Activated T-helper 17 cell treated with anti-CD3 and anti-CD28 coated beads, Interleukin-2, amount 50 U/mL, for 72 hours (primary cell): ENCODE measurements at places on chromosomes 12 and 14.

DNA sequence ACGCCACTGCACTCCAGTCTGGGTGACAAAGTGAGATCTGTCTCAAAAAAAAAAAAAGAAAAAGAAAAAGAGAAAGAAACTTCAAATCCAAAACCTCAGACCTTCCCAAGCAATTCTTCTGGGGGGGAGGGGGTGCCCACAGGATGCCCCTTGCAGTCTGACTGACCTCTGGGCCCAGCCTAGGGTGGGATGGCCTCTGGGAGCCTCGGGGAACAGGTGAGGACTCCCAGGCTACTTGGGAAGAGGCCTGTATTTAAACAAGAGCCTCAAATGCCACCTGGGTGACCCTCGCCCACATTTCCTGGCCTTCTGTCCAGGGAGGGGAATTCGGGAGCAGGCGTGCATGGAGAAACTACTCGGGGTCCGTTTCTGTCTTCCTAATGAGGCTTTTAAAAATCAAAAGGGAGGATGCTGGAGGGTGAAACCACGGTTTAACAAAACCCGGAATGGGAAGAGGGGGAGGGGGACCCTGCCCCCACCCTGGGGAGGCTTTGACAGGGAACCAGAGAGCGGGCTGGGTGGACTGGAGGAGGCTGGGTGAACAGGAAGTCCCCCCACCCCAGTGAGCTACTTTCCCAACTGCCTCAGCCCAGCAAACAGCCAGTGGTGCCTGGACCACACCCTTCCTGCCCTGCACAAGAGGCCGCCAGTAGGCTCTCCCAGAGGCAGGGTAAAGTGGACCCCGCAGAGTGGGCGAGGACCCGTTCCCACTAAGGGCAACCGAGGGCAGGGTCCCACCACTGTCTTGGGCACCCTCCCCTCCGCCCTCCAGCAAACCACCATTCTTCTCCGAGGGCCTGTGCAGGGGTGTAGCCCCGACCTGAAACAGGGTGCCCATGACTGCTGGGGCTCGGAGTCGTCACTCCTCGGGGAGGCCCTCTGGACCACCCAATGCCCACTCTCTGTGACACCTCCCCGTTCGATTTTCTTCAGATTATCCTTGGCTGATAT lies 1.5 kb upstream of the FBRSL1 start:
- ATAC-seq = peak; percentile 7

DNA sequence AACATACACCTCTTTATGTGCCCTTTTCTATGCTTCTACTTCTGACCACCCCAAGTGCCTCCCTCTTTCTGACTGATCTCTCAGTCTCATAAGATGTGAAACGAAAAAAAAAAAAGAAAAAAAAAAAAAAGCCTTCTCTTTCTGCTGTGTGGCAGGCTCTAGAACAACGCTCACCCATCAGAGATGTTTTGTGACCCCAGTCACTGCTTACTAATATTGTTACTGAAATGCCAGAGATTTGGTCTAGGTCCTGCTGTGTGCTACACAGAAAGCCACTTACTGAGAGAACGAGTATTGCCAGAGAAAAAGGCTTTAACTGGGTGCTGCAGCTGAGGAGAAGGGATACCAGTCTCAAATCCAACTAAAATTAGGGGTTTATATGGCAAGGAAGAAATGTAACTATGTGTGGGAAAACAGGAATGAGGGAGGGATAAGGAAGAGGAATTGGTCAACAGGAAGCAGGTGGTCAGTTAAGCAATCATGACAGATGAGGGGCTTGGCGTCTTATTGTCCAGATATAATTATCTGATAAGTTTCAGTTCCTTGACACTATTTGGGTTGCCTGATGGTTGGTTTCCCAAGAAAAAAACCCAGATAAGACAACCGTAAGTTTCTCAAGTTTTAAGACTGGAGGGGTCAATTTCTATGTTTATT lies 149.0 kb downstream of the NAV3 start:
- no peak for ATAC-seq

GRCh38 chr14:95659293-95659989 lies 26.8 kb upstream of the TCL1B start:
- no peak for ATAC-seq

DNA sequence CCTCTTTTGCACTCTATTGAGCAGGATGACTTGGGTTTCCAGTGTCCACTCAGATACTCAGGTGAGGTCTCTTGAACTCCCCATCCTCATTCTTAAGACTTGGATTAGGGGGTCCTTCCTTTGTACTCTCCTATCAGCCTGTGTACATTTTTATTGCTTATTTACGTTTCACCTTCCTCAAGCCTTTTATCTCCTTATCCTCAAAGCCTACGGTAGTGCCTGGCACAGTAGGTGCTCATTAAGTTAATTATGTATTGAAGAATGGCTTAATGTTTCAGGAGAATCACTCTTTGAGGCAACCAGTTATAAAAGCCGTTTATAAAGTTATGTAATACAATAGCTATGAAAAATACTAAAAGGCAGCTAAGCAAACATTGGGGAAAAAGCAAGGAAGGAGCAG lies 315.7 kb downstream of the NPAS3 start:
- ATAC-seq = no peak

GRCh38 chr12:85588221-85588620 lies 248.0 kb downstream of the RASSF9 start:
- no peak for ATAC-seq

GRCh38 chr12:84124211-84124610 lies 788.4 kb downstream of the SLC6A15 start:
- ATAC-seq = no peak

DNA sequence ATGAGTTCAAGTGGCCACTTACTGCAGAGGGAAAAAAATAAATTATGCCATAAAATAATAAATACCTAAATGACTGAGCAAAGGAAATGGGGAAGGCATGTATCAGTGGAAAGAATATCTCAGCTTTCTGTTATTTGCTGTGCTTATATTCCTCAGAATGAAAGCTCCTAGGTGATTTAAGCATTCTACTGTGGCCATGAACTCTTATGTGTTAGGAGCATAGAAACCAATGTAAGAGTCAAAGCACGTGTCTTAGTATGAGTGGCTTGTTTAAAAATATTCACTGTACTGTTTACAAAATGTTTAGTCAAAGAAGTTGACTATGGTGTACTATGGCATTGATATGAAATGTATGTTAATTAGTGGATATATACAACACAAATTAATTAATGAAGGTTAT lies 59.0 kb upstream of the RTL1 start:
- ATAC-seq = peak; percentile 19

DNA sequence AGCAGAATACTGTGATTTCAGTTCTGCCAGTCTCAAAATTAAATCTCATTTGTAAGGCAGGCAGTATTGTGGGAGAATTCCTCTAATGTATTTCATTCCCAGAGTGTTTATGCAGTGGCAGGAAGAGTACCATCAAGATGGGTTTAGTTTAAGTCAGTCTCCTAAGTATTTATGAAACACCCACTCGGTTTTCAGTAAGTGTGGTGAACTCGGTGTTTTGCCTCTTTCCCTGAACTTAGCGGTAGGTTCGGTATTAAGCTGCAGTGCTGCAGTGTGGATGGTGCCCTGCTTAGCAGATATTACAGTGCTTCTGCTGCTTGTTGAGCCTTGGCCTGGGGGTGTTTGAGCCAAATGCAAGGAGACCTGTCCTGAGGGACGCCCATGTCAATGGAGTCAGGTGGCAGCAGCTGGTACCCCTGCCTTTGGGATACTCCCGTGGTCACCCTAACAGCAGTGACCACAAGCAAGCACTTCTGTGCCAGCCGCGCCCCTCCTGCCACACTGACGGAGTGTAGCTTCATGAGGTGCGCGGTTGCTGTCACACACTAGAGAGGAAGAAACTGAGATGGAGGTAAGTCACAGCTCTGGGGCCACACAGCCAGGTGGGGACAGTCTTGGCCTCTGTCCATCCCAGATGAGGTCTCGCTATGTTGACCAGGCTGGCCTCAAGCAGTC lies 15.8 kb downstream of the COA8 start:
- no peak for ATAC-seq

DNA sequence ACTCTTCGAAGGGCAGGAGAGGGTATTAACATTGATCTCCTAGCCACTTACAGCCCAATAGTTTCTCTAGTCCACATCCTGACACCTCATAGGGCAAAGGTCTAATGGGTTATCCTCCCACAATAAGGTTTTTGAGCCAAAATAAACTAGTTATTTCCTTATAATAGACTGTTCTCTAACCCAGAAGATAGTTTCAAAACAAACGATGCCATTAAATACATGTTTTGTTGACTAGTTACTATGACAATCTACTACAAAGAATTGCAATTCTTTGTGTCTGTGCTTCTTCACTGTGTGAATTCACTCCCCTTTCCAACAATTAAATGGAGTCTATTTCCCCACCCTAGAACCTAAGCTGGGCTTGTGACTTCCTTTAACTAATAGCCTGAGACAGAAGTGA lies 6.4 kb upstream of the ACTR10 start:
- ATAC-seq = no peak

- peak; percentile 26 for ATAC-seq
Observed at GRCh38 chr14:20792556-20792955, 10.1 kb downstream of the RNASE1 start.

GRCh38 chr12:127241072-127241817 lies 1025.7 kb upstream of the TMEM132C start:
- ATAC-seq = no peak
